ENCODE measurements at places on chromosomes 11 and 22. TPM values are rescaled to one million over a fixed set of nuclear protein-coding genes. Genes with fewer than 3 reads are reported as not detected.

- DNase-seq: no peak
These were observed 727.6 kb downstream of the METTL15 start for GRCh38 chr11:28835790-28836189.

- DNase-seq: no peak
These were observed 15.2 kb upstream of the EIF3D start for GRCh38 chr22:36544107-36544620.

- DNase-seq: no peak
These were observed 86.8 kb upstream of the OR4B1 start for GRCh38 chr11:48129697-48130395.

GRCh38 chr22:46331496-46331895 lies 4.0 kb upstream of the TRMU start:
- no peak for DNase-seq

GRCh38 chr11:35009191-35009943 lies 92.9 kb downstream of the PDHX start:
- DNase-seq: no peak

GRCh38 chr11:132971351-132971750 lies 561.0 kb downstream of the OPCML start:
- DNase-seq: no peak

DNA sequence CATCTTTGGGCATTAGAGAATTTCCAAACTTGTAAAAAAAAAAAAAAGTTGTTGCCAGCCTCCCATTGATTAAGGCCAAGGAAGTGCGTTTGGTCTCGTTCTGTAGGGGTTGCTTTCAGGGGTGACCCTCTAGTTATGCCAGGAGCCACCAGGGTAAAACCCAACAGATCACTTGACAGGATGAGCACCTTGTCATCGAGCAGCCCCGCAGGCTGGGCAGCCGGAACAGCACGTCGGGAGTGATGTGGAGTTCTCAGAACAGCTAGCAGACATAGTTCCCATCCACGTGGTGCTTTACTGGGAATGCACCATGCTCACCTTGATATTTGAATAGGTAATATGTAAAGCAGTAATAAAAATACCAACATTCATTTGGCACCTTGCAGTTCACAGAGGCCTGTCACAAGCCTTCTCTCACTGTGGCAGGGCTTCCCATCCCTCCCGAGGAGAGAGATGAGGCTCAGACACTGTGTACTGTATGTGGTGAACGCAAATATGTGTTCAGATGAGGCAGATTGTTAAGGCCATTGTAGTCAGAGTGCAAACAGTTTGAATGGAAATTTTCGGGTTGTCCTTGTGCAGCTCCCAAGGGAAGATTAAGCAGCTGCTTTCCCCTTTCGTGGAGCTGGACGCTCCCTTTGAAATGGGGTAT lies 70.9 kb upstream of the SORL1-AS1 start:
- no peak for DNase-seq

DNA sequence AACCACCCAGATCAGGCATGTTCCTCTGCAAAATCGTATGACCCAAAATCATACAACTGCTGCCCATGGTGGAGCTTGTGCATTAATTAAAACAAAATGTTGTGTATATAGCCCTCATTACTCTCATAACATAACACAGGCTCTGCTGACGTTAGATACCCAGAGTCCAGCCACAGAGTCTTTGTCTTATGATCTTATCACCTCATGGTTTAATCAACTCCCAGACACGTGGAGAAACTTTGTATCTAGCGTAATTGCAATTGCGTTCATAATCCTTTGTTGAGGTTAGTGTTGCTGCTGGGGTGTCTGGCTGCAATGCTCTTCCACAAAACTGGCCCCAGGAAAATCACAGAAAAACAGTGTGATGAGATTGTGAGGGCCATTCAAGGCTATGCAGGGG lies 5.0 kb upstream of the APOL1 start:
- DNase-seq: no peak

GRCh38 chr11:102427068-102427467 lies 25.5 kb downstream of the TMEM123 start:
- DNase-seq: no peak

DNA sequence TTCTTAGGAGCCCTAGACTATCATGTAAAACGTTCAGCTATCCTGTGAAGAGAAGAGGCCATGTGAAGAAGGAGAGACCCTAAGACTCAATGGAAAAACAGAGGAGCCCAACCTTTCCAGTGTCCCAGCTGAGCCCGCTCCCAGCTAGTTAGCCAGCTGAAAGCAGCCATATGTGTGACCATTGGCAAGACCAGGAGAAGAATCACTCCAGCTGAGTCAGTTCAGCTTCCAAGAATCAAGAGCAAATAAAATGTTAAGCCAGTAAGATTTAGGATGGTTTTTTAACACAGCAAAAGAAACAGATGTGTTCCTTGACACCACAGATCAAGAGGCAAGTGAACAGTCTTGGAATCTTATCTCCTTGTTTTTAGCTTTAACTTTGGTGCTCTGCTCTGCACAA lies 108.0 kb downstream of the CCDC81 start:
- no peak for DNase-seq

- no peak for DNase-seq
These were observed 44.2 kb upstream of the MYH9 start for GRCh38 chr22:36431977-36432376.

GRCh38 chr11:62667460-62667859 lies 2.3 kb downstream of the CSKMT start:
- no peak for DNase-seq

- DNase-seq: no peak
These were observed 41.7 kb downstream of the KIAA1671 start for GRCh38 chr22:24994070-24994763.

GRCh38 chr11:65524014-65524740 lies 706 bp upstream of the SCYL1 start:
- DNase-seq: no peak

DNA sequence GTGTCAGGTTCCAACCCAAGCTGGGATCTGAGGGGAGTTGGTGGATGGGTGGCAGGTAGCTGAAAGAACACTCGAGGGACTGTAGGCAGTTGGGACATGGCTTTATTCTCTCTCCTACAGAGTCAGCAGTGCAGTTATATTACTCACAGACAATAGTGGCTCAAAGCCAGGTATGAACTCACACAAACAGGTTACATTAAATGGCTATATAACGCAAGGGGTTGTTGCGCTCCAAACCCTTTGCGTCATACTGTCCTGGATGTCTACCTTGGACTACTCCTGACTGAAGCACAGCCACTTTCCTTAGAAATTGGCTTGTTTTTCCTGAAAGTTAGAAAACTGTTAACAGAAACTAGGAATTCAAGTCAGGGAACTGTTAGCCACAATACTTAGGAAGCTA lies 66.4 kb upstream of the OR4B1 start:
- no peak for DNase-seq

Gene MMP8
- not detected for total RNA-seq

Gene OR52J3
- total RNA-seq: not detected

Gene ME3
- 15.9 TPM for total RNA-seq

Gene CHRM1
- not detected for total RNA-seq

Gene TRIM5
- 26.3 TPM for total RNA-seq

Gene PATE2
- not detected for total RNA-seq

Gene PKDREJ
- total RNA-seq: 0.35 TPM

Gene OSBPL5
- 68.9 TPM for total RNA-seq

Gene BTBD18
- not detected for total RNA-seq
